ENCODE measurements at places on chromosomes 7 and 10.

DNA sequence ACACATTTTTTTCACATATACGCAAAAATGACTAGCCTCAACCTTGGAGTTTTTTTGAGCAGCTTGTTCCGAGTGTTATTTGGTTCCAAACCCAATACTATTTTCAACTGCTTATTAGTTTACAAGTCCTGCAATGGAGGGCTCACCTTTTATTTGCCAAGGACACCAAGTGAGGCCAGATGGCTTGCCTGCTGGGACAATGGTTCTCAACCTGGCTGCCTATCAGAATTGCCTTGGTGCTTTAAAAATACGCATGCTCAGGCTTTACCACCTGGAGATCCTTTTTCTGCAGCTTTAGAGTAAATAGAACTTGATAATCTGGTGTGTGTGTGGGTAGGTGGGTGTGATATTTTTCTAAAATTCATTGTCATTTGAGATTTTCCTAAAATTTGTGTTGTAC lies 276.8 kb downstream of the MTERF1 start:
- DNase-seq: no peak

DNA sequence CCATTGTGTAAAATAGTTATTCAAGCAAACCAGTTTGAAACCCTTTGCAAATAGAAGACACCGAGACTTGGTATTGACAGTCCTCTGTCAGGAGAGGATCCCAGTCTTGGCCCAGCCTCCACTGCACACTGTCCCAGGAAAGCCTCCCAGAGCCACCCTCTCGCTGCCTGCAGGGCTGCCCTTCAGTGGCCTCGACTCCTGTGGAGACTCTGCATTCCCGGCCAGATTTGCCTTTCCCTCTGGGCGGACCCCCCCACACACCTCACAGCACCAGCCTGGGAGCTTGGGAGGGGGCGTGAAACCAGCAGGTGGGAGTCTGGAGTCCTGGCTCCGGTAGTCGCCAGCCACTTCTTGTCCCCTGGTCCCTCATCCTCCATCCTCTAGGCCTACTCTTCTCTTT lies 48.7 kb downstream of the GRK5 start:
- no peak for DNase-seq

DNA sequence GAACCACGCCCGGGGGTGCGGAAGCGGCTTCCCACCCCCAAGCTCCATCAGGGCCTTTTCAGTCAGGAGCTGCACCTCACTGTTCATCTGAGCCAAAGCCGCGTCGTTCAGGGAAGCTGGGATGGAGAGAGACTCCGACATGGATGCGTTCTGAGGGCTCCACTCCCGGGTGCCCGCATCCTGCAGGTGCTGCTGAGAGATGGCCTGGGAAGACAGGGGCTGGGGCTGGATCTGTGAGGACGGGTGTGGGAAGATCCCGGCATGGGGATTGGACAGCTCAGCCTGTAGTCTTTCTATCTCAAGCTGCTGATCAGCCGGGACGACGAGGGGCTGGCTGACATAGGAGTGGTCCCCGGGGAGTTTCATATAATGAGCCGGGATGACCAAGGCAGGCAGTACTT lies 45.0 kb upstream of the NMT2 start:
- no peak for DNase-seq

DNA sequence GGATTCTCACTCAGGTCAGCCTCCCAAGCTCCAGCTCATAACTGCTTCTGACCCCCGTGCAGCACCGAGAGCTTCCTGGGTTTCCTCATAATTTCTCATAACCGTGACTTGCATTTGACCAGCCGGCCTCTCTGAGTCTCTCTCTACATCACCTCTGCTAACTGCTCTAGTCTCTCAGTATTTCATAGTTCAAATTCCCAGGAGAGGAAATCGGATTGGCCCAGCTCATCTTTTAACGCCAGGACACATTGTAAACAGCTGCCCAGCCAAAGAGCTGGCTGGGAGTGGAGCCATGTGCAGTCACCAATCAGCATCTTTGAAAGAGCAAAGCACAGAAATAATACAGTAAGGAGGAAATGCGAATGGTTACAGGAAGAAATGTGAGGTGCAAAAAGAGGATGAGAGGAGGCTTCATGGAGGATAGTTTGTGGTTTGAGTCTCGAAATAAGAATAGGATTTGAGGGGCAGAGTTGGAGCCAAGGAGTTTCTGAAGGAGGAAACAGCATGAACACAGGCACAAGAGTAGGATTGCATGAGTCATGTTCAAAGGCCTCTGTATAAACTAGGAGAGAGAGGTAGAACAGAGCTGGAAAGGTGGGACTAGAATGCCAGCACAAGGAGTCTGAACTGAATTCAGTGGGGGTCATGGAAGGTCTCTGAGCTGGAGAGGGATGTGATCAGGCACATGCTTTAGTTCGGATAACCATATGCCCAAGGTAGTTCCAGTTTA lies 15.2 kb upstream of the LBX1 start:
- DNase-seq: peak; percentile 47

DNA sequence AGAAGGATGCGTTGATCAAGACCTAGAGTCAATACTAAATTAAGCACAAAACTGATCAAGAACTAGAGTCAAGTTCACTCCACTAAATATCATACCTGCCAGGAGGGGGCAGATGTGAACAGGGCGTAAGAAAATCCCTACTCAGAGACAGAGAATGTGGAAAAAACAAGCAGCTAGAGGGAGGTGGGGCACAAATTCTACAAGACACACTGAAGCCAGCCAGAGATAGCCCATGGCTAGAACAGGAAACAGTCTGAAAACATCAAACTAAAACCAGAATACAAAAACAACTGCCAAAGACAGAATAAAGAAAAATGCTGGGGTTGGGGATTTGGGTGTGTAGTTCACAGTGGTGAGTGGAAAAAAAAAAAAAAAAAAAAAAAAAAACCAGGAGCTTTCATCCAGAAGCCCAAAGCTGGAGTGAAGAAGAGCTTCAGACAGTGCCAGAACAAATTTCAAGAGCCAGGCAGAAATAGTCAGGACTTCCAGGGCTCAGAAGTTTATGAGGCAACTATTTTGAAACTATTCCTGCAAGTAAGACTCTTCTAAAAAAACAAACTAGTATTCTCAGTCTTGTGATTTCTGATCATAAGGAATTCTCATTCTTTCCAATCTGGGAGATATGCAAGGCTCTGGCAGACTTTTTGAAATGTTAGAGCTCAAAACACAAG lies 118.3 kb downstream of the CCDC71L start:
- peak; percentile 88 for DNase-seq

DNA sequence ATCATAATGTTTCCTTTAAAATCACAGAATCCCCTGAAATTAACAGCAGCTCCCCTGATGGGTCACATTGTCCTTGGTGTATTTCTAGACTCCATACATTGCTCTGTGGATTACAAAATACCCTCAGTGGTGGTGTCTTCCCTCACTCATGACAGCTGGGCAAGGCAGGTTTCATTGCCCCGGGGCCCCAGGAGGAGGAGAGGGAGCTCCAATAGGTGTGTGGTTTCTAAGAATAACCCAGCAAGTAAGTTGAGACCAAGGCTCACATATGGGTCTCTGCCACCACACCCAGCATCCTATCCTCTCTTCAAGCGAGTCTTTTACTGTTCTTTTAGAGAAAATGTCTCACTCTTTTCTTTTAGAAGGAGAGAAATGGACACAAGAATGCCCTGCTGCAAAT lies 63.6 kb downstream of the PKD1L1 start:
- DNase-seq: no peak

DNA sequence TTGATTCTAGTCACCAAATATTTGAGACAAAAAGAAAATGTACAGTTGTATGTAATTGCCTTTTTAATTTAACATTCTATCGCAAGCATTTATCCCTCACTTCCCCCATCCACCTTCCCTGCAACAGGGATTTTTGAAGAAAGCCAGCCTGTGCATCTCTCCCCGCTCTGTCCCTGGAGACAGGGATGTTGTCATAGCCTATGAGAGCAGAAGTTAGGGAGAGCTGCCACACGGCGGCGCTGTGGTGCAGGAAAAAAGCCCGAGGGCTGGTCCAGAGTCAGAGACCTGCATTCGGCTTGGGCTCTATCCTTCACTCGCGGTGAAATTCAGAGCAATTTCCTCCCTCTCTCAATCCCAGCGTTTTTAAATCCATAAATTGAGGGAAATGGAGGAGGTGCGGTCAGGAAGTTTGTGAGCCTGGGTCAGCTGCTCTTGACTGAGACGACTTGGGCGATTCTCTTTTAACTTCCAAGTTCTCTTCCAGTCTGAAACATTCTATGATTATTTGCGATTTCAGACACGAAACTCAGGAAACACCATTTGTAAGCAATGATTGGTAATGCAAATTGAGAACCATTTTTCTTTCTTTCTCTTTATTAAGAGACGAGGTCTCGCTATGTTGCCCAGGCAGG lies 17.5 kb downstream of the HKDC1 start:
- DNase-seq: peak; percentile 78

DNA sequence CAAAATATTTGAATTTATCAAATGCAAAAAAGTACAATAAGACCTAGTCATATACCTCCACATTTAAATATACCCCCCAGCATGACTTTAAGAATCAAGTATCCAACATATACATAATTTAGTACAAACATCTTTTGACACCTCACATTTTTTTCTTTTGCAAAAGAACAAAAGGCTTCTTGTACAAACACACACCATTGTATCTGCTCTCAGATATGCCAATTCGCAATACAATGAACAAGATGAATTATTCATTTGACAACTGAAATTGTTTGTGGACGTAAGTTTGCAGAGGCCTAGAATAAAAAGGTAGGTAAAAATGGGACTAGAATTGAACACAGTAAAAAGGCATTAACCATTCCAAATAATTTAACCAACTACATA lies 154.4 kb downstream of the CACNA2D1 start:
- DNase-seq: no peak
